ENCODE measurements at places on chromosomes 4 and X. TPM values are rescaled to one million over a fixed set of nuclear protein-coding genes. Genes with fewer than 3 reads are reported as not detected.

Gene EDNRA
- not detected for total RNA-seq

Gene UNC5C
- total RNA-seq = not detected

Gene CLGN
- 0.26 TPM for total RNA-seq

Gene CXCL5
- total RNA-seq = 0.13 TPM

Gene ADGRG2
- not detected for total RNA-seq

Gene JADE3
- 12.8 TPM for total RNA-seq

Gene XAGE1B
- total RNA-seq = not detected

Gene CCKAR
- not detected for total RNA-seq

Gene GPR173
- total RNA-seq = 0.90 TPM

Gene SSX4
- total RNA-seq = not detected

Gene LIAS
- total RNA-seq = 4.4 TPM

Gene SPANXD
- total RNA-seq = not detected

Gene GAB1
- 10.1 TPM for total RNA-seq

Gene ZC4H2
- total RNA-seq = 3.9 TPM

Gene SULT1B1
- total RNA-seq = 2.0 TPM

Data from dermis microvascular lymphatic vessel endothelial cell (primary cell).